Stimulated activated CD4-positive, alpha-beta T cell treated with anti-CD3 and anti-CD28 coated beads, Interleukin-1b, Interleukin-23, amount 100 ng/mL, for 48 hours (primary cell): ENCODE measurements at places on chromosomes 2 and 18.

- DNase-seq: no peak
Measured at GRCh38 chr2:138771534-138771933, 8.7 kb downstream of the NXPH2 start.

DNA sequence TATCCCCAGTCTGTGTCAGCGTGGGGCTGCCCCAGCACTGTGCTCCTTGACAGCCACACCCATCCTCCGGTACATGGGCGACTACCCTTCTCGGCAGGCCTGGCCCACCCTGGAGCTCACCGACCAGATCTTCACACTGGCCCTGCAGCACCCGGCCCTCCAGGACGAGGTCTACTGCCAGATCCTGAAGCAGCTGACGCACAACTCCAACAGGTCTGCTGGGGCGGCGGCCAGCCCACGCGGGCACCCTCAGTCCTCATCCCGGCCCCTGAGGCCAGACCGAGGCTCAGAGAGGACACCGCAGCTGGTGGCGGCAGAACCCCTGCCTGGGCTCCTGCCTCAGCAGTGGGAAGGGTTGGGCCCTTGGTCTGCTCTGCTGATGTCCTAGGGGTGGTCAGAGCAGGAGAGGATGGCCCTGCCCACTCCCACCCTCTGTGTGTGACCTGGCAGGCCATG lies 14.4 kb upstream of the GPR17 start:
- no peak for DNase-seq

GRCh38 chr2:222398446-222398885 lies 25.9 kb upstream of the SGPP2 start:
- no peak for DNase-seq

DNA sequence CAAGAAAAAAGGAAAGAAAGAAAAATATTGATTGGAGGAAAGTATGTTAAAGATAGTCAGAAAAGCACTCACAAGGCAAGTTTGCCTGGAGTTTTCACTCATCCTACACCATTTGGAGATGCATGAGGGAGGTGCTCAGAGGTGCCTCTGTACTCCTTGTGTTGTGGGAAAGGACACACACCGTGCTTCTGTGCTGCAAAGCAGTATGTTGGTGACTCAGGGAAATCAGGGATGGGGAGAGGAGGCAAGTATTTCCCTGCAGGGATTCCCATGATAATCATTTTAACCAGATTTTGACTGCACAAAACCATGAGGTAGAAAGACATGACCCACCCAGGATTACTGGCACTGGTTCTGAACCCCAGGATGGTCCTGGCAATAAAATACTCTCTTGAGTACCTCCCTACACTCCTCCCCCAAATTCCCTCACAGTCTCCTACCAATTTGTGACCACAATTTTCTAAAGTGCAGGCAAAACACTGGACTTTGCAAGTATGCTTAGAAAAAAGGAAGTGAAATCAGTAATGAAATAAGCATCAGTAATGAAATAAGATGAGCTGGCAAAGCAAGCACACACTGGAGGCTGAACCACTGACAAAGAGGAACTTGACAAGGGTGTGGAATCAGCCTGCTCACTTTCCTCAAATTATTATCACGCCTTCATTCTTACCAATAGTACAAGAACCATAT lies 155.5 kb upstream of the ACVR2A start:
- no peak for DNase-seq

- DNase-seq: no peak
Measured at GRCh38 chr2:21095714-21096113, 28.1 kb upstream of the TDRD15 start.
